GM04503 (cell line): ENCODE measurements at places on chromosomes 7 and 10.

GRCh38 chr10:1654247-1654646, 83.1 kb downstream of the ADARB2 start:
- no peak for DNase-seq

- no peak for DNase-seq
Measured at GRCh38 chr10:93552780-93553179, 13.7 kb upstream of the FFAR4 start.

DNA sequence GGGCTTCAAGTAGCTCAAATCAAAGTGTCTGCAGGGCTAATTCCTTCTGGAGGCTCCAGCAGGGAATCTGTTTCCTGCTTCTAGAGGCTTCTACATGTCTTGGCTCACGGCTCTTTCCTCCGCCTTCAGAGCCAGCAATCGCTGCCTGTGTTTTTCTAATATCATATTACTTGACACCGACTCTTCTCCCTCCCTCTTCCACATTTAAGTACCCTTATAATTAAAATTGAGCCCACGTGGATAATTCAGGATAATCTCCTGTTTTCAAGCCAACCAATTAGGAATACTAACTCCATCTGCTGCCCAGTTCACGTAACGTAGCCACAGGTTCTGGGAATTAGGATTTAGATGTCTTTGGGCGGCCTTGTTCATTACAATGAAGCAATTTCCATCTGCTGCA, 372.2 kb downstream of the DPP6 start:
- no peak for DNase-seq

DNA sequence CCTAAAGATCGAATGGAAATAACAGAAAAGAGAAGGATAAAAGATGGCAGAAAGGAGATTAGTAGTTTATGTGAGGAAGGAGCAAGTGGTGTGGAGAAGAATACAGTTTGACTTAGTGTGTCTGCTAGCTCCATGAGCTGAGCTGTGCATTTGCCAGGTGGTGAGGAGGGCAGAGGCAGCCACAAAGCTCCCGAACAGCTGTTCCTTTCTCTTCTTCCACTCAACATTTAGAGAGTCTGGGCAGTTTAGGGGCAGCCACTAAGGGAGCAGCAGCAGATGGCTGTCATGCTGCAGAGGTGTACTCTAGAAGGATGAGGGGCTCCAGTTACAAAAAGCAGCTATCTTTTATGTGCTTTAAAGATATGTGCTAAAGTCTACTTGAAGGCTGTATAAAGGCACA, 674.4 kb downstream of the GRM8 start:
- DNase-seq: no peak

DNA sequence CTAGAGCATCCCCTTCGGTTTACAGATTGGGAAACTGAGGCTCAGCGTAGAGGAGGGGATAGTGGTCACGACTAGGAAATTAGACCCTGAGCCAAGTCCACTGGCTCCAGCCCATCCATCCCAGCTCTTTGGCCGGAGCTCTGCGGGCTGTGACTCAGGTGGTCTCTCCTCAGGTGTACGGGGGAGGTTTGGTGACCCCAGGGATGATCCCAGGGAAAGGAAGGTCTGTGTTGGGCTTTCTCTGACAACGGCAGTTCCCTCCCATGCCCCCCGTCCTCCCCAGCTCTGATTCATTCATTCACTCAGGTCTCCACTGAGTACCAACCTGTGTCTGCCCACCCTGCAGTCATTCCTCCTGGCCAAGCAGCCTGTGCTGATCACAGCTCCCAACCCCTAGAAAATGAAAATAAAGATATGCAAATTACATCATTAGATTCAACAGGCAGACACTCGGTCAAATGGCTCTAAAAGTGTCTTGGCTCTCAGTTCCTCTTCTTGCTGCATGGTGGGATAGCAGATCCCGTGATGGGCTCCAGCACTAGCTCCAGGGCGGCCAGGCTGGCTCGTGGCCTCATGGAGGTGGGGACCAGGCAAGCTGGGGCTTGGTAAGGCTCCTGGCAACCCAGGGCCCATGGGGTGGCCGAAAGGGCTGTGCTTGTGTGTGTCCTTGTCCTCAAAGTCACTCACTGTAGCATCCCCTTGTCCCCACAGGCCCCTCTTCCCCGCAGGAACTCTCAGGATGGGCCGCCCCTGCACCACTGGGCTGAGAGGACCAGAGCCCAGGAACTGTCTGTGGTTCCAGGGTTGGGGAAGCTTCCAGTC, 37.8 kb downstream of the CLRN3 start:
- no peak for DNase-seq

DNA sequence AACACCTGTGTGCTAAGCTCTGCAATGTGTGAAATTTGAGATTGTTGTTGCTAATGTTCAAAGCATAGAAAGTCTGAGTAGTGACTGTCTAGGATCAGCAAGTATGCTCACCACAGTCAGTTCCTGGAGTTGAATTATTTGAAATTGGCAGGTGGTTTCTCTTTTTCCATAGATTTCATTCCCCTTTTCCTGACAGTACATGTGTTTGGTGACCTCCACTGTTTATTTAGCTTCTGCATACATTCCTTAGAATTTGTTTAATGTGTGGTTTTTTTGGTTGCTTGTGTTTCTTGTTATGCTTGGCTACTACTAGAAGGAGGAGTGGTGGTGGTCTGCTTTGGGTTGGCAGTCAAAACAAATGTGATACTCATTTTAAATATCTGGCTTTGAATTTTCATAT, 52.3 kb downstream of the FOXP2 start:
- DNase-seq: no peak

GRCh38 chr7:135929249-135929648, 47.9 kb downstream of the MTPN start:
- no peak for DNase-seq

DNA sequence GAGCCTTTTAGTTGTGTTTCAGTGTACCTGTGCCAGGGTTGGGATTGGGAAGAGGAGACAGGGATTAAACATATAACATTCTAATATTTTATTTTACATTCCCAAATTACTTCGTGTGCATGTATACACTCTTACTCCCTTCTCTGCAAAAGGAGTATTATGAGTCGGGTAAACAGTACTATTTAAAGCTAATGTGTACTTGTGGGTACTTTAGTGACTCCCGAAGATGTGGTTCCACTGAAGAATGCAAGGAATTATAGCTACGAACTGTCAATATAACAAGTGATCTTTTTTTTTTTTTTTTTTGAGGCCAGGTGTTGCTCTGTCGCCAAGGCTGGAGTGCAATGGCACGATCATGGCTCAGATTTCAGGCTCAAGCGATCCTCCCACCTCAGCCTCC, 122.6 kb upstream of the RPA3 start:
- DNase-seq: no peak

DNA sequence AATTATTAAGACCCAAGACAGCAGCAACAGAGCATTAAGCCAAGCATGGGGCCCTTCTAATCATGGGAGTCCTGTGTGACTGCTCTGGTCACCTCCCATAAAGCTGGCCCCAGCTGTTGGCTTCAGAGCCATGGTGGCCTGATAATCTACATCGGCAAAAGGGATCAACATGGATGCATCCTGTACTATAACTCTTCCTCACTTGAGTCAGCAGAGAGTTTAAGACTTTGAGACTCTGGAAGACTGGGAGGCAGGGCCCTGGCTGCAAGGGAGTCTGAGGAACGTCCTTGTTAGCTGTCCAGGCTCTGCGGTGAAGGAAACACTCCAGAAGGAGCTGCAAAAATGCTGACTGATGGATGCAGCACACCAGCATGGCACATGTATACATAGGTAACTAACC, 95.0 kb upstream of the KIAA1217 start:
- DNase-seq: no peak

- no peak for DNase-seq
Measured at GRCh38 chr7:93150200-93150835, 2.1 kb upstream of the SAMD9L start.

GRCh38 chr10:123912871-123913270, 21.3 kb upstream of the CPXM2 start:
- DNase-seq: no peak

DNA sequence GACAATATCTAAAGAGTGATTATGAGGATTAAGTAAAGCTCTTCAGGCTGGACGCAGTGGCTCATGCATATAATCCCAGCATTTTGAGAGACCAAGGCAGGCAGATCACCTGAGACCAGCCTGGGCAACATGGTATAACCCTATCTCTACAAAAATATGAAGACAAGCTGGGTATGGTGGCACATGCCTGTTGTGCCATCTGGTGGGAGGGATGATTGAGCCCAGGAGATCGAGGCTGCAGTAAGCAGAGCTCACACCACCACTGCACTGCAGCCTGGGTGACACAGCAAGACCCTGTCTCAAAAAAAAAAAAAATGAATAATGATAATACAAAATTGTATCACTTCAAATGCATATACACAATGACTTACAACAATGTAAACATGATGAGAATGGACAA, 195.6 kb upstream of the AUTS2 start:
- no peak for DNase-seq

DNA sequence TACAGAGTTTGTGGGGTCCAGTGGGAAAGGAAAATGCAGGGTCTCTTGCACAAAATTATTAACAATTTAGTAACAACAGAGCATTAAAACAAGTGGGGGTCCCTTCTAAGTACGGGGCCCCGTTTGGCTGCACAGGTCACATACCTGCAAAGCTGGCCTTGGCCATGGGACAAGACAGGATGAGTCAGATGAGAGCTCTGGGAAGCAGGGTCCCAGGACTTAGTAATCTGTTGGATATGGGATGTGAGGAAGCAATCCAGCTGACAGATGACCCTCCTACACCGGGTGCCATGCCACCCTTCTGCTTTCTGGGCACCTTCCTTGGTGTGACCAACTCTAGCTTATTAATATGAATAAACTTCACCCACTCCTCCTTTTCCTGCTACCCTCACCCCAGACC, 3.2 kb upstream of the DUSP5 start:
- no peak for DNase-seq

DNA sequence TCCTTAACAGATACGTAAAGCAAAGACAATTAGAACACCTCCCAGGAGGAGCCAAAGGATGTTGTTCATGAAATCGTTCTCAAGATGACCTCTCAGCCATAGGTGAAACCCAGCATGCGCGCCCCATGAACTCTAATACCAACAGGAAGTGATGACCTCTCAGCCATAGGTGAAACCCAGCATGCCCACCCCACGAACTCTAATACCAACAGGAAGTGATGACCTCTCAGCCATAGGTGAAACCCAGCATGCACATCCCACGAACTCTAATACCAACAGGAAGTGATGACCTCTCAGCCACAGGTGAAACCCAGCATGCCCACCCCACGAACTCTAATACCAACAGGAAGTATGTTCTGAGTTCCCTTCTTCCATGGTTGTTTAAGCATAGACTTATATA, 205.2 kb upstream of the ADARB2 start:
- DNase-seq: no peak

GRCh38 chr10:109912335-109913281, 10.7 kb downstream of the XPNPEP1 start:
- no peak for DNase-seq

GRCh38 chr10:6170638-6171037, 32.1 kb upstream of the PFKFB3 start:
- DNase-seq: no peak

DNA sequence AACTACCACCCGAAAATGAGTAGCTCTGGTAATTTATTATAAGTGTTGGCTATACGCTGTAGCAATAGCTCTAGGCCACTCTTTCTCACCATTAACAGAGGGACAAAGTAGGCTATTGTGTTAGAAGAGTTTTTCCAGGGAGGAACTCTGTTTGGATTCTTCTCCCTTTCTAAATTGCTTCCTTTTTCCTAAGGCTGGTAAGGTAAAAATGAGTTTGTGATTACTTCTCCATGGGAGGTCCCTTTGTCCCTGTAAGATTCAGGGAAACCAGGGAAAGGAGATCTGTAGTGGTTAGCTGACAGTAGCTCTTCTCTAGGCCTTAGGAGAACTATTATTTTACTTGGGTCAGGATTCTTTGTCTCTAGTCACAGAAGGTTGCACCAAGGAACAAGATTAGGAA, 23.2 kb upstream of the SEMA3E start:
- DNase-seq: no peak

DNA sequence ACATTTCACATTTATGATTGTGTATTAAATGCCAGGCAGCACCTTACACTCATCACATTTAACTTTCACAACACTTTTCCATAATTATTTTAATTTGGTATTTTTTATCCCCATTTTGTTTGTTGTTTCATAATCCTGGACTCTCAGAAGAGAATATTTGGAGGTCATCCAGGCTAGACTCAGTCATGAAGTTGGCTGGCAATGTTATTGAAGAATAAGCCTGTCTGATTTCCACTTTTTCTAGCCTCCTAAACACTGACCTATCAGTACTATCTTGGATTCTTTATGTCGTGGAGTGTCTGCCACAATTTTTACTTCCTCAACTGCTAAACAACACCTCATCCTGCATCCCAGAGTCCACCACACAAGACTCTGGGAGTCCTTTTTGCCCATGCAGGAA, 372.3 kb upstream of the NRP1 start:
- DNase-seq: peak; percentile 47

- no peak for DNase-seq
Measured at GRCh38 chr10:32377458-32378259, 30.7 kb upstream of the EPC1 start.

GRCh38 chr7:16078076-16078952, 343.0 kb downstream of the CRPPA start:
- DNase-seq: no peak

DNA sequence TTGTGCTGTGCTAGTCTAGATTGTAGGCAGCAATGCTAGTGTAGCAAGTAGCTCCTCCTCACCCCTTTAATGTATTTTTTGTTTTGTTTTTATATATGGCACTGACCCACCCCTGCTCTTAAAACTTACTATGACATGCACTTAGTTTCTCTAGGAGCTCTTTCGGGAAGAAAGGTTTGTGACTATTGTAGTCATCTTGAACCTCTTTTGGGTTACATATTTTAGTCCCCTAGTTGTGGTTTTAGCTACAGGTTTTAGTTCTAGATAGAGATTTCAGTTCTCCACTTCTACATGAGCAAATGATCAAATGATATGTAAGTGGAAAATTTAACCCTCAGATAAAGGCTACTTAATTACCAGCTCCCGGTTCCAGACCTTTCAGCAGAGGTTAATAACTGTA, 14.9 kb downstream of the MINPP1 start:
- no peak for DNase-seq

- no peak for DNase-seq
Measured at GRCh38 chr7:50676740-50677637, 105.7 kb downstream of the GRB10 start.

GRCh38 chr7:131197920-131198615, 129.6 kb upstream of the MKLN1 start:
- DNase-seq: peak; percentile 62

GRCh38 chr10:7667262-7668141, 736 bp upstream of the ITIH5 start:
- DNase-seq: no peak

DNA sequence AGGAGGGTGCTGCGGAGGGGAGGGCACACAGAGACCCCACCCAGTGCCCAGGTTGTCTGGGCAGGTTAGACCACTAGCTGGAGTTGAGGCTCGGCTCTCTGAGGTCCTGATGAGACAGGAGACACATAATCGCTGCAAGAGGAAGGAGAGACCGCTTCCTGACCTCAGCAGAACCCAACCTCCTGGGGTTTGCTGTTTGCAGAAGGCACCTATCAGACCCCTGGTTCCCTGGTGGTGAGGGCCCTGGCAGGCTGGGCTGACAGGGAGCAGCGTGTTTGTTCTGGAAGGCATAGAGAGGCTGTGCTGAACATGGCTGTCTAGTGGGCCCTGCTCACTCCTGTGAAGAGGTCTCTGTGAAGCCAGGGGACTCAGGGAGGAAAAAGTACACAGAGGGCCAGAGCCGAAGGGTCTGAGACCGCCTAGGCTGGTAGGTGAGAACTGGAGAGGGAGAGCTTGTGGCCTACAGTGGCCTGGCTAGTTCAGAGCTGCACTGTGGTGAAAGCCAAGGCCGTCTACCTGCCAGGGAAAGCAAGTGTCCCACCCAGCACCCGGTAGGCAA, 39.4 kb upstream of the NPFFR1 start:
- DNase-seq: no peak

- DNase-seq: no peak
Measured at GRCh38 chr7:69994886-69995542, 396.7 kb downstream of the AUTS2 start.
